ENCODE measurements at places on chromosomes 7 and 10.
A peak's percentile ranks its signal among the peaks of the same experiment; 100 is the strongest.

- no peak for DNase-seq
These were observed 87.1 kb upstream of the CDC14C start for GRCh38 chr7:48837266-48837665.

- DNase-seq, result no peak
These were observed 280.3 kb downstream of the USP6NL start for GRCh38 chr10:11331046-11331577.

- DNase-seq, result no peak
These were observed 67.3 kb downstream of the CACUL1 start for GRCh38 chr10:118687472-118687871.

- DNase-seq, result no peak
These were observed 41.4 kb downstream of the EXOC4 start for GRCh38 chr7:133294234-133294633.

DNA sequence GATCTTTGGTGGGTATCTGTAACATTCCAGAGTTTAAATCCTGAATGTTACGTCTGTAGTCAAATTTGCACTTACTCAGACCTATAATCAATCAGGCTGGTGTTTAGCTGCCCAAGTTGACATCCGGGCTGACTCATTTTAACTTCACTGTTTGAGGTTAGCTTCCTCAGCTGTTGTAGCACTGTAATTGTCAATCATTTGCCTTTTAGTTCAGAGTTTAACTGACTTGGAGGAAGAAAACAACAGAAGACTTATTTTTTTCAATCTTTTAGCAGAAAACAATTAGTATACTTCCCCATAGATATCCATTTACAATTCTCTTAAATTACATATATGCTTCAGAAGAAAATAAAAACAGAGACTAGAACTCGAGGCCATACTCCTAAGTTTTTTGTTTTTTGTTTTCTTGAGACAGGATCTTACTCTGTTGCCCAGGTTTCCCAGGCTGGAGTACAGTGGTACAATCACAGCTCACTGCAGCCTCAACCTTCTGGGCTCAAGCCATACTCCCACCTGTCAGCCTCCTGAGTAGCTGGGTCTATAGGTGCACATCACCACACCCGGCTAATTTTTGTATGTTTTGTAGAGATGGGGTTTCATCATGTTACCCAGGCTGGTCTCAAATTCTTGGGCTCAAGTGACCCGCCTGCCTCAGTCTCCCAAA is 38.5 kb upstream of the LRRC17 start:
- DNase-seq, result peak; percentile 59

DNA sequence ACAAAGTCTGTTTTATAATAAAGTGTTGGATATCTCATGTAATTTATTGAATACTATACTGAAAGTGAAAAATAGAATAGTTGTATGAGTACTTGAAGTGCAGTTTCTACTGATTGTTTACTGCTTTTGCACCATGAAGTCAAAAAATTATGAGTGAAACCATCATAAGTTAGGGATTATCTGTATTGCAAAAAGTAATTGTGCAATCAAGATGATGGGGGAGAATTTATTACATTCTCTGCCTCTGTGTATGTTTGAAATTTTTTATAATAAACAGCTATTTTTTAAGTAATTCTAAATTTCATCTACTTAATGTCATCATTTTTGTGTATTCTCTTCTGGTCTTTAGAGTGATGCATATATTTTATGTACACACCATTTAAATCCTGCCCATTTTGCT is 47.2 kb upstream of the TMEM273 start:
- no peak for DNase-seq

- peak; percentile 16 for DNase-seq
These were observed 1.3 kb downstream of the GUSB start for GRCh38 chr7:65980478-65981250.

GRCh38 chr10:127279334-127279774 is 83.0 kb upstream of the INSYN2A start:
- DNase-seq, result no peak

DNA sequence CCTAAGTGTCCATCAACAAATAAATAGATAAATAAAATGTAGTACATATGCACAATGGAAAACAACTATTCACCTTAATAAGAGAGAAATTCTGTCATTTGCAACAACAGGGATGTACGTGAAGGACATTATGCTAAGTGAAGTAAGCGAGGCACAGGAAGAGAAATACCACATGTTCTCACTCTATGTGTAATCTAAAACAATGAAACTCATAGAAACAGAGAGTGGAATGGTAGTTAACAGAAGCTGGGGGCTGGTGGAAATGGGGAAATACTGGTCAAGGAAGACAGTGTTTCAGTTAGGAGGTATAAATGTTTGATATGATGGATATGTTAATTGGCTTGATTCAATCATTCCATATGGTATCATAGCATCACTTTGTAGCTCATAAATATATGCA is 43.1 kb downstream of the ARL4A start:
- no peak for DNase-seq

DNA sequence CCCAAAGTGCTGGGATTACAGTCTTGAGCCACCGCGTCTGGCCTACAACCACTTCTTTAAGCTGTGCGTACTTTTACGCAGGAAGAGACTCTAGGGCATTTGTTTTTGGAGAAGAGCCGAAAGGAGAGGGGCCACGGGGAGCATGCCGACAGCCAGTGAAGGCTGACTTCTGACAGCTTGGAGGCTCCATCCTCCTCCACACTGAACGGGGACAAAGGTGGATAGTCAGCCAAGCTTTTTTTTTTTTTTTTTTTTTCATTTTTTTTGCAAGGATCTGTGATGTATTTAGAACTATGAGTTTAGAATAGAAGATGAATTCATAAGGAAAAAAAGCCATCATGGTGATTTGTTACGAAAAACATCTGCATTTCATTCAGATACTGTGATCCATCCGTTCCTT is 221.7 kb downstream of the ARHGAP21 start:
- DNase-seq, result no peak

- DNase-seq, result no peak
These were observed 585.0 kb upstream of the MBL2 start for GRCh38 chr10:53357587-53357986.

DNA sequence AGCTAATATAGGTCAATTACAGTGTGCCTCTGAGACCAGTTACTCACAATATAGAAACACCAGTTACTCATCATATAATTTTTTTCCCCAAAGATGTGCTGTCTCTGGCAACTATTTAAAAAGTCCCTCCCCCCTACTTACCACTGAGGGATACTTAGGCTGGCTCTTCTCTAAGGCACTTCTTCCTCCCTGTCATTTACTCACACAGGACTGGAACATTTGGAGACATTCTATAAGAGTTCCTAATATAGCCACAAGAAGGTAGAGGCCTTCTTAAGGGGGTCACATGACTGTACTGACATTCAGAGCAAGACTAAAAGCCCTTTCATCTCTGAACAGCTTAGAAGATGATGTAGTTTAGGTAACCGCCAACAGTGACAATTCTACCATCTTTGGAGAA is 44.4 kb upstream of the SLIT1 start:
- no peak for DNase-seq

DNA sequence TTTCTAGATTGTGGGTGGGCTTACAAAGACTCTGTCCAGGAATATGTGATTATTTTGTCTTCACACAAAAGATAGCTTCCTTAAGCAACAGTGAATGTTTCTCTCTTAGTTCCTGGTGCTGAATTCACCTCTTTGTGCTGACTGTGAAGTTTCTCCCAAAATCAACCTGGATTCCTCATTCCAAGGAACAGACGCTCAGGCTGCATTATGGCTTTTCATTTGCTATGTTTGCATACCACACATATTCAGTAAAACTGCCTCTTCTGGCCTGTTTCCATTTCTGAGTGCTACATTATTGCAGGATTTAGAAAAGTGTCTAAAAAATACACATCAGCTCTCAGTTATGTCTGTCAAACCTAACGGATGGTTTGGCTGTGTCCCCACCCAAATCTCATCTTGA is 21.5 kb downstream of the MACROH2A2 start:
- no peak for DNase-seq

DNA sequence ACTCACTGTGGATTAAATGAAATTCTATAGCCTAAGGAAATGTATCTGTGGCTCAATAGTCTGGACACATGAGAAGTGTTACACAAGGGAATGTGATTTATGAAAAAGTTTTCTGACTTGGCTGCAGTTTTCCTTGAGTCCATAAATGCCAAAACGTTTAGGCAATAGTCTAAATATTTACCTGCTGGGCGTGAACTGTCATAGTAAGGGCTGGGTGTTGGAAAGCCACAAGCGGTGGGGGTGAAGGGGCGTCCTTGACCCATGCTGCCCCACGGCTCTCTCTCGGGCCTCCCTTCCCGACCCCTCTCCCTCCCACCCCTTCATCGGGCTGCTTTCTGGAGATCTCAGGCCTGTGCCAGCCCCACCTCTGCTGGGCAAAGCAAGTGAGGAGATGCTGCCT is 223.7 kb downstream of the BUB3 start:
- no peak for DNase-seq

DNA sequence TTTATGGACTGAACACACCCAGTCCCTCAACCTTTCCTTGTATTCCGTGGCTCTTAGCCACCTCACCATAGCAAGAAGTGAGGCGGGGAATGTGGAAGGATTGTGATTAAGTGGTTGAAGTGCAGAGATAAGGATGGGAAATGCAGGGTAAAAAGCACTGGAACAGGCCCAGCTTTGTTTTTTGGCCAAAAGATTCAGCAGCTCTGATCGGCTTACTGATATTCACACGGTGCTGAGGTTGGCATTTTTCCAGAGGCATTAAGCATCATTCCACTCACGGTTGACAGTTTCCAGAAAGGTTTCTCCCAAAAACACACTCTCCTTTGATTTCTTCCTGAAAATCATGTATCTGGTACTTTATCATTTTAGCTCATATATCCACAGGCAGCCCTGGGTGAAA is 544.2 kb downstream of the CNTNAP2 start:
- no peak for DNase-seq

DNA sequence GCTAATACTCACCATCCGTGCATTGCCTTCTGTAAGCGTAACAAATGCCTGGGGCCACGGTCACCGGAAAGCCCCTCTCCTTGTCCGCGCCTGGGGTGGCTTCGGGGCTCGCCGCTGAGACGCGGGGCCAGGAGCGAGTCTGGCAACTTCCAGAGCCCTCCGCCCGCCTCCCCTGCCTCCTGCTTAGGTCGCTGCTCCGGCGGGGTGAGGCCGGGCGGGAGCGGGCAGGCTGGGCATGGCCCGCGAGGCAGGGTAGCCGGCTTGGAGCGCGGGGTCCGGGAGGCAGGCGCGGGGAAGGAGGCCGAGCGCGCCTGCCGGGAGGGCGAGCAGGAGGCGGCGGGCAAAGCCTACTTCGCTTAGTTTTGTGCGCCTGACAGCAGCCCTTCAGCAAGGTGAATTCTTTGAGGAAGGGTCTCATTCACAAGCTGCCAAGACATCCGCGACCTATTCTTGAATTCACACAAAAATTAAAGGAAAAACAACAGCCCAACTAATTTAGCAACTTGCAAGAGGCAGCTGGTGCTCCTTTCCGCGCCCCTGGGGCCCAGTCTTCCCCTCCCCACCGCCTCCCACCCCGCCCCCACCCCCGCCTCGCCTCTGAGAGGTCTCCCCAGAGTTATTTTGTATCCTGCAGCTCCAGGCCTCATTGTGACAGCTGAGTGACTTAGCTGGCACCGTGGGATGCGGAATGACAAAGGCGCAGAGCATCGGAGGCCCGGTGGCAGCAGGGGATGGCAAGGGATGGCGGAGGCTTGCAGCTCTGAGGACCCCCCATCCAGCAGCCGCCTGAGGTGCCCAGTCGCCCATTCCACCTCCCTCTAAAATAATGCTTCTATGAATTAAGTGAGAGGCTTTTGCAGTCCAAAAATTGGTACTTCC is 12.8 kb upstream of the KAT6B start:
- DNase-seq, result no peak

GRCh38 chr10:127283576-127283975 is 87.2 kb upstream of the INSYN2A start:
- DNase-seq, result no peak

- DNase-seq, result no peak
These were observed 74.2 kb downstream of the SHH start for GRCh38 chr7:155738104-155738503.

DNA sequence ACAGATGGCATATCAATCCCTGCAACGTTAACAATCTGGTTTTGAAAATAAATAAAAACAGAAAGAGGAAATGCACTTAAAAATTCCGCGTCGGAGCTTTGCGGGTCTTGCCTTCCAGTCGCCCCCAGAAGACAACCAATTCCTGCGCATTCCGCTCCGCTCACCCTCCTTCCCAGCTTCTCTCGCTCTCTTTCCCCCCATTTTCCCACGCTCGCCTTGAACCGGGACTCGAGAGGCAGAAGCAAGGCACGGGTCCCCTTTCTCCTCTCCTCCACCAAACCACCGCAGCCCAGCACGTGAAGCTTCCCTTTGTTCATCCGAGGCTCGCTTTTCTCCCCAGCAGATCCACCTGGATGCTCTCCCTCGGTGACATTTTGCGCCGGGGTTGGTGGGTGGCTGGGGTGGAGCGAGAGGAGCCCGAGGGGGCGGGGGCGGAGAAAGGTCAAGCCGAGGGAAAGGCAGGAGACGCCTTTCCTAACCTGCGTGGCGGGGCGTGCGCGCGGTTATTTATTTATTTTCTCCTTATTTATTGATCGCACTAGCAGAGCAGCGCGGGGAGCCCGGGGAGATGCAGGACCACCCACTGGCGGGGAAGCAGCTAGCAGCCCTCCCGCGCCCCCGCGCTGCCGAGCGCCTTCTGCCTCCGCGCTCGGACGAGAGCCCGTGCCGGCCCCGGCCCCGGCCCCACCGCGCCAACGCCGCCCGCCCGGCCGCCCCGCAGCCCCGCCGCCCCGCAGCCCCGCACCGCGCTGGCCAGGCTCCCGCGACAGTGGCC is at the start of gene KCND2:
Gene KCND2, plus strand, starts transcription at position 475 of the 775 bp plus-strand sequence.
- DNase-seq, result no peak

DNA sequence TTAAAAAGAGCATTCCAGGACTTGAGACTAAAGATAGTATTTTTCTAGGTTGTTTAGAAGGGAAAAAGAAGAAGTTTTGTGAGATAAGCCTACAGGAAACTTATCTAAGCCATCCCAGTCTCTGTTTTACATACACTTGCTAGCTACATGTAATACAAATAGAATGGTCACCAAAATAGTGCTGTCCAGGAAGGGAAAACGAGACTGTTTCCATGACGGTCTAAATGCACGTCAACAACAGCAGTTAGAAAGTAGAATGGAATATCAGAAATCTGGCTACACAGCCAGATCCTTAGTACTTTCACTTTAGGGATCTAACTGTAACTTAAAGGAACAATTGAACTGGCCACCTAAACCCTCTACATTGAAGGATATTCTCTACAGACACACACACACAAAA is 117.6 kb downstream of the TSPAN12 start:
- peak; percentile 39 for DNase-seq

DNA sequence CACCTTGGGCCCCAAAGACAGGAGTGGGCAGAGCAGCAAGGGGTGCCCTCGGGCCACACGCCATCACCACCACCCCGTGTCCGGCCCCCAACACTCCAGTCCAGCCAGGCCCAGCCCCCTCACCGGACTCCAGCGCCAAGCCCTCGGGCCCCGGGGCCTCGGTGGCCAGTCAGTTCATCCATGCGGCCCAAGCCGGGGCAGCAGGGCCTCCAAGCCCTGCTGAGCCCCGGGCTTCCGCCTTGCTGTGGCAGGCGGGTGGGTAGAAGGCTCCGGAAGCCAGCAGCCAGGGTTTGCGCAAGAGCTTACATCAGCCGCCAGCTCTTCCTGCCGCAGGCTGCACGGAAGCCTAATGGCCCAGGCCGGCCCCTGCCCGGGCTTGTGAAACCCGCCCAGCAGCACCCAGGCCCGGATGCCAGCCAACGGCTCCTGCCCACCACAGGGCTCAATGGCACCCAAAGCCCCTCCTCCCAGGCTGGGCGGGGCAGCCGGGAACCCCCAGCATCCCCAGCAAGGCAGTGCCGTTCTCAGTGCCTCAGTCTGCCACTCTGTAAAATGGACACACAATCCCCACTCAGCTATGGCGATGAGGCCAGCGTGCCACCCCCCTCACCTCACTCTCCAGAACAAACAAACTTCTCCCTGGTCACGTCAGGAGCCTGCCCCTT is 26.5 kb downstream of the TNRC18 start:
- DNase-seq, result peak; percentile 93

Data from cardiac fibroblast (primary cell).